Cardiac fibroblast (primary cell): ENCODE measurements at places on chromosomes 5 and 9.

- DNase-seq: no peak
Measured at GRCh38 chr5:14793851-14794250, 77.7 kb downstream of the ANKH start.

DNA sequence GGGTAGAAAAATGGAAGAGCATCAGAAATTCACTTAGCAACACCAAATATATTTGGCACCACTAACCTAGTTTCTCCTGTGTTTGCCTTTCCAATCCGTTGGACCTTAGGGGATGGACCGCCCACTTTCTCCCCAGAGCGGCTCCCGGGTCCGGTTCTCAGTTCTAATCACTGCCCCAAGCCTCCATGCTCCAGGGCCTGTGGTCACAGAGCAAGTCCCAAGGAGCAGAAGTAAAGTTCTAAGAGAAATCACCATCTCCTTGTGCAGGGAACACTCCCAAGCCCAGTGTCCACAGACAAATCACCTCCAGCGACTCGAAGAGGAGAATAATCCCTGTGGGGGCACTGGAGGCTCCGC, 728 bp upstream of the SLC1A1 start:
- DNase-seq: peak; percentile 53

DNA sequence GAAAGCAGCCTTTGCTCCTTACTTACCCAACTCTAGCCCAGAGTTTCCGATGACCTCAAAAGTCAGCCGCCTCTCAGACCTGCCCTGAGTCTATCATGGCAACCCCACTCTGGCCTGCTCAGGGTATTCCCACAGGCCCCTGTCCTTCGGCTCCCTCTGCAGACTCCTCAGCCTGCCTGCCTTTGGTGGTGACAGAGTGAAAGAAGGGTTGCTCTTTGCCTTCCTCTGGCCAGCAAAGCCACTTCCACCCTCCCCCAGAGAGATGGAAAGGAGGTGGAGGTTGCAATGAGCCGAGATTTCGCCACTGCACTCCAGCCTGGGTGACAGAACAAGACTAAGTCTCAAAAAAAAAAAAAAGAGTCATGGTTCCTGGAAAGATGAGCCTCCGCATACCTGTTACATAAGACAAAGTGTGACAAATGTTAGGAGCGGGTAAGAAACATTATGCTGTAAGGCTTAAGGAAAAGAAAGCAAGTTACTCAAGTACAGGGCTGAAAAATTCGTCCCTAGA, 2.3 kb upstream of the SMIM33 start:
- no peak for DNase-seq

GRCh38 chr5:961002-961710, 47.4 kb upstream of the NKD2 start:
- DNase-seq: no peak

DNA sequence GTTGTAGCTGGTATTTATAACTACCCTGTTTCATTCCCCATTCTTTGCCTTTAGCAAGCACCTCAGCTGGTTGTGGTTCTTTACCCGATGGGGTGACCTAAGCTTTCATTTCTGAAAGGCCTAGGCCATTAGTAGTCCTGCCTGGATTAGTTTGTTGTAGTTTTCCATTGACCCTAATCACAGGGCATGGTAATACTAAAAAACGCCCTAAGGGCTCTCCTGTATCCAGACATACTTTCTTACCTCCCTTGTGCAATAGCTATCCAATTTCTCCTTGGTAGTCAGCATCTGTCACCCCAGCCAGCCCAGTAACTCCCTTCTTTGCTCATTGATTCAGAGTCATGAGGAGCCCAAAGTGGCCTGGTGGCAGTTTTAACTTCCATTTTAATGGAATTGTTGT, 24.0 kb downstream of the TMOD1 start:
- DNase-seq: no peak

- DNase-seq: peak; percentile 17
Measured at GRCh38 chr5:95285409-95285755, 488 bp upstream of the MCTP1 start.

DNA sequence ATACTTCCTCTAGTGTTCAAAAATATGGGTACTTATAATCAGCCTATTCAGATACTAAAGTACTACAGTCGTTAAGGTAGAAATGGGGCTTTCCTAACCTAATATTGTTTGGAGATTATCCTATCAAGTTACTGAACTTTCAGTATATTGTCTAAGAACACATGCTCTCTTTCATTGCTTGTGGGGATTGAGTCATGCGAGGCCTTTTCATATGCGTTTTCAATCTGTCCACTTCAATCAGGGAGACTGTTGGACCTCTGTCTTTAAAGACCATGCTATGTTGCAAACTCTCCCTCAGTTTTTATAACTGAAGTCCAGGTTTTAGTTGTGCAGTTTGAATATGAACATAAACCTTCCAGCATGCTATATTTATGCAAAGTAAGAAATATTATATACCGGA, 15.0 kb downstream of the PRR16 start:
- peak; percentile 15 for DNase-seq

DNA sequence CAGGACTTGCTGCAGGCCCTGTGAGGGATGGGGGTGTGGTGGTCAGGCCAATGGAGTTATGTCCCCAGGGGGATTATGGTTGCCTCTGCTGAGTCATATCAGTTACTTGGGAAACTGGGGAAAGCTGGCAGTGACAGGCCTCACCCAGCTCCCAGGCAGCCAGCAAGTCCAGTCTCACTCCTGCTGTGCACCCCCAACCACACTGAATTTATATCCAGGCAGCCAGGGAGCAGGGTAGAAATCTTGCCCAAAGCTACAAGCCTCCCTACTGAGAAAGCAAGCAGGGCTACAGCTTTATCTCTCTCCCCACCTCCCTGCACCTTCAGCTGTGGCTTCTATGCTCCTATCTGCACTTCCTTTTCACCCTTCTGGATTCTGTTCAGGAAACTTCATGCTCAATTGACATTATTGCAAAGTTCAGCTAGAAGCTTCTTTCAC, 2076.0 kb upstream of the CDH9 start:
- DNase-seq: no peak

- no peak for DNase-seq
Measured at GRCh38 chr9:132365986-132366385, 11.2 kb upstream of the SETX start.

- peak; percentile 15 for DNase-seq
Measured at GRCh38 chr5:15376803-15377202, 123.2 kb upstream of the FBXL7 start.

- DNase-seq: peak; percentile 37
Measured at GRCh38 chr5:174323878-174324281, 278.4 kb downstream of the NSG2 start.

DNA sequence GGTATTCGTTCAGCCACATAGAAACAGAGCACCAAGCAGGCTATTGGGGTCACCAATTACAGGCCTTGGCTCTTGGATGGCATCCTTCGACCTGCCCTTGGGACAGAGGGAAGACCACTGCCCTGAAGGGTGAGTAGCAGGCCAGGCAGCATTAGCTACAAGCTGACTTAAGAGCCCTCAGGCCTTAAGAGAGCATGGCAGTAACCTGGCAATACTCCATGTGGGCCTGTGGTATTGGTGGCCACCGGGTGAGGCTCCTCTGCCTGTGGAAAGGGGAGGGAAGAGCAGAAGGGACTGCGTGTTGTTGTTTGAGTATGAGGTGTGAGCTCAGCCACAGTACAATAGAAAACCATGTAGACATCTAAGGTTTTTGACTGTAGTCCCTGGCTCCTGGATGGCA, 170.6 kb downstream of the MCTP1 start:
- DNase-seq: no peak

- peak; percentile 26 for DNase-seq
Measured at GRCh38 chr5:115050866-115051265, 118.8 kb downstream of the TRIM36 start.

- DNase-seq: no peak
Measured at GRCh38 chr5:180154821-180155364, 54.1 kb downstream of the RASGEF1C start.

DNA sequence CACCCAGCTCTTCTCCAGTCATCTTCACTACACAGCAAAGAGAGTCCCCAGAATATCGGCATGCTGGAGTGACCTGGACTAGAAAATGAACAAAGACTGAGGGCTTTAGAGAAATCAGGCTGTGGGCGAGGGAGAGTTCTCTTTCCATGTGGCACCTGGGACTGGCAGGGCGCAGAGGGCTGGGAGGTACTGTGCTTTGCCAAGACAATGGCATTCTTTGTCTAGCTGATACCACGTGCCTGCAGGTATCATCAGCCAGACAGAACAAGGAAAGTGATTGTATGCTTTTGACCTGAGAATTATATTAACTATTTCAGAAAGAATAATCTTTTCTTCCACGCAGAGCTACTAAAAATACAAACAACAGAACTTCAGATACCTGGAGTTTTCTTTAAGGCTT, 30.5 kb downstream of the DDX31 start:
- DNase-seq: no peak
